ENCODE measurements at places on chromosomes 1 and 21. TPM values are rescaled to one million over a fixed set of nuclear protein-coding genes. Genes with fewer than 3 reads are reported as not detected.

The FH gene
- 66.0 TPM for total RNA-seq

DNA sequence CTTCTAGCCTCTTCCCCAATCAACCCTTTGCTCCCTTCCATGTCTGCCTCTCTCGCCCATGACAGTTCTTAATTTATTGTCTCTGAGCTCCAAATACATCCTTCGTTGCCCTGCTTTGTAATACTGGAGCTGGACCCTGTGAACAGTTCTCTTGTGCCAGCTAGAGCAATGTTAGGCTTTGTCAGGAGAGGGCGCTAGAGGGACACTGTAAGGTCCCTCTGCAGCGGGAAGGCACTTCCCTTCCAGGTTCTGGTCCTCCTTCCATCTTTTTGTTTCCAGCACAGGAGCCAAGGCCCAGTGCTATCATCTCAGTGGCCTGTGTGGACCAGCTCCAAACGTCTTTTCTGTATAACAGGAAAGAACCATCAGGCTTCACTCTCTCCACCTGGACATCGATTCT lies 95.9 kb downstream of the PTPRU start:
- no peak for DNase-seq

GRCh38 chr1:62693123-62693522 lies 4.9 kb upstream of the DOCK7 start:
- no peak for DNase-seq

DNA sequence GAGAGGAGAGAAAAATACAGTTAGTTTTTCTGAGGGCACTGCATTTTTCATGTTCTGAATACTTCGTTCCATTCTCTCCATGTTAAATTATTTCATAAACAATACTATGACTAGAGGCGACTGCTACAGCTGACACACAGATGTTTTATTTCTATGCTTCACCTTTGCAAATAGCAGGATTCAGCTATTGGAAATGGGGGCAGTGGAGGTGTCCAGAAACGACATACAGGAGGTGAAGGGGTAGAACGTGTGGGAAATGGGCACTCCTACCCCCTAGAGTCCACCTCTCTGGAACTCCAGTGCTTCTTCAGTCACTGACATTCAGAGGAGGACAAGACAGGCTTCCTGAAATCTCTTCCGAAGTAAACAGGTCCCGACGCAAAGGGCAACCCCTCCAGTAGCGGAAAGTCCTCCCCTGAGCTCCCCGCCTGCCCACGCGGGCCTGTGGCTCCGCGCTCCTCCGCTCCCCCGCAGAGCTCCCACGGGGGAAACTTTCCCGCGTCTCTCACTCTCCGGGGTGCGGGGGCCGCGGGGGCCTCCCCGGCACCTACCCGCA lies 480 bp downstream of the DPYD start:
- DNase-seq, result no peak

GRCh38 chr1:13869172-13869797 lies 169.3 kb downstream of the PRDM2 start:
- no peak for DNase-seq

The SERPINC1 gene
- total RNA-seq, result not detected

The EVA1B gene
- total RNA-seq, result 49.4 TPM

GRCh38 chr1:203270448-203270847 lies 34.9 kb upstream of the BTG2 start:
- DNase-seq, result no peak

- no peak for DNase-seq
Measured at GRCh38 chr1:63969441-63969901, 195.7 kb downstream of the ROR1 start.

- DNase-seq, result no peak
Measured at GRCh38 chr1:176884286-176884685, 280.2 kb downstream of the ASTN1 start.

The BEST4 gene
- total RNA-seq, result not detected

DNA sequence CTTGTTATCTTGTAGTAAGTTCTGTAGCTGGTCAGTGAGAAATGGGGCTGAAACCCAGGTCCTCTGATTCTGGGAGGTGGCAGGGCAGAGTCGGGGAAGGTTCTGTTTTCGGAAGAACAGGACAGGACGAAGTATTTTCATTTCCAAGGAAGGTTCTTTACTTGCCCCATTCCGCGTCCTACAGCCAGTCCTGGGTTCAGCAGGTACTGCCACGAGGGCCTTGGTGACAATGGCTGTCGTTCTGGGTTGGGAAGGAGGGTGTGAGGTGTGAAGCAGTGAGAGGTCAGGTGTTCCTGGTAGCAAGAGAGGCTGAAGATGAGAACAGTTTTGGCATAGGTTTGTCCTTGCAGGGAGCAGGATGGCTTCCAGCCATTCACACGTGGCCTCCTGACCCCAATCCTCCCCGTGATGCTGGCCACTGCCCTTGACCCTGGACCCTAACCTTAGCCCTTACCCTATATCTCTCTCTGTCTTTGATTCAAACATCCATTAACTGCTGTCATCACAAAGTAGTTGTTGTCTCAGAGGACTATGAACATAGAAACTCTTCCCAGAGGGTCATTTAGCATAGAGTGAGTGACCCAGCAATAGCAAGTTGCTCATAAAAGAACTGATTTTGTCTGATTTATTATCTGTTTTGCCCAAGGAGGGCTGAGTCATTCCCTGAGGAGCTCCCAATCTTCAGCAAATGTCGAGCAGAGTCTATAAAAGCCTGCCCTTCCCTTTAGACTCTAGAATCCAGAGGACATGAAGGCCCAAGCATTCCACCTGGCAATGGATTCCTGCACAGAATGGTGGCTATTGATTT lies 25.0 kb downstream of the VASH2 start:
- no peak for DNase-seq

GRCh38 chr1:68320349-68320748 lies 88.0 kb upstream of the WLS start:
- DNase-seq, result no peak

DNA sequence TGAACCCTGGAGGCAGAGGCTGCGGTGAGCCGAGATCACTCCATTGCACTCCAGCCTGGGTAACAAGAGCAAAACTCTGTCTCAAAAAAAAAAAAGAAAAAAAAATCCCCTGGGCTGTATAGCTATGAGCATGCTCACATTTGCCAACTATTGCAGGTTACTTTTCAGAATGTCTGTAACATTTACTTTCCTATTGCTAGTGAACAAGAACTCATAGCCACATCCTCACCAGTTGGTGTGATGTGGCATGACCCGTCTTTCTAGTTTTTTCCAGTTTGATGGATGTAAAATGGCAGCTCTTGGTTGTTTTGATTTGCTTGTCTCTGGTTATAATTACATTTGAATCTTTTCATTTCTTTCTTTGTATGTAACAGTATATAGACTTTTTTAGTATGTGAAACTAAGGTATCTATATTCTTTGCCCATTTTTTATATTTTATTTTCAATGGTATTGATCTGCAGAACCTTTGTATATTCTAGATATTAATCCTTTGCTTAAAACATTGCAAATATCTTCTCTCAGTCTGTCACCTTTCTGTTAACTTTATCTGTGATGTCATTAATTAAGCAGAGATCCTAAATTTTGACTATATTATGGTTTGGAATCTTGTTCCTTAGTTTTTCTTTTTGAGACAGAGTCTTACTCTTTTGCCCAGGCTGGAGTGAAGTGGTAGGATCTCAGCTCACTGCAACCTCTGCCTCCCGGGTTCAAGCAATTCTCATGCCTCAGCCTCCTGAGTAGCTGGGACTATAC lies 11.6 kb downstream of the MED18 start:
- no peak for DNase-seq

GRCh38 chr1:60222360-60223115 lies 149.0 kb upstream of the C1orf87 start:
- DNase-seq, result no peak

The CFAP74 gene
- total RNA-seq, result not detected

DNA sequence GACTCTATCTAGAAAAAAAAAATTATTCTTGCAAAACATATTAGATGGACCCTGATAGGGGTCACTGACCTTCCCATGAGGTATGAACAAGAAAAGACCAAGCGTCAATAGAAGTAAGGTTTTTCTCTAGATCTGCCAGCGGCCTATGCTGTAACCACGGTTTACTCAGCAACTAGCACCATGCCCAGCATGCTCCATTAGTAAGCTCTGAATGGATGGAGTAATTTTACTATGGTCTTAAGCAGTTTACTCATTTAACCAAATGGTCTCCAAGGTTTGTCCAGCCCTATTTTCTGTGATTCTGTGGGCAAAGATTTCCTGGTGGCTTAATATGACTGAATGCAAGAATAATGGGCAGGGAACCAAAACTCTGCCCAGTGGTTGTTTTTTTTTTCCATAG lies 113.9 kb downstream of the ADSS2 start:
- no peak for DNase-seq

The SH3D21 gene
- total RNA-seq, result 0.26 TPM

The RGS13 gene
- total RNA-seq, result not detected

GRCh38 chr1:246169019-246169418 lies 338.1 kb downstream of the SMYD3 start:
- DNase-seq, result no peak

The HMGCL gene
- 50.0 TPM for total RNA-seq

The WNT9A gene
- 7.5 TPM for total RNA-seq

- DNase-seq, result no peak
Measured at GRCh38 chr1:207248544-207249198, 72.8 kb upstream of the CD55 start.

- no peak for DNase-seq
Measured at GRCh38 chr21:22981819-22982218, 1983.6 kb downstream of the NCAM2 start.

DNA sequence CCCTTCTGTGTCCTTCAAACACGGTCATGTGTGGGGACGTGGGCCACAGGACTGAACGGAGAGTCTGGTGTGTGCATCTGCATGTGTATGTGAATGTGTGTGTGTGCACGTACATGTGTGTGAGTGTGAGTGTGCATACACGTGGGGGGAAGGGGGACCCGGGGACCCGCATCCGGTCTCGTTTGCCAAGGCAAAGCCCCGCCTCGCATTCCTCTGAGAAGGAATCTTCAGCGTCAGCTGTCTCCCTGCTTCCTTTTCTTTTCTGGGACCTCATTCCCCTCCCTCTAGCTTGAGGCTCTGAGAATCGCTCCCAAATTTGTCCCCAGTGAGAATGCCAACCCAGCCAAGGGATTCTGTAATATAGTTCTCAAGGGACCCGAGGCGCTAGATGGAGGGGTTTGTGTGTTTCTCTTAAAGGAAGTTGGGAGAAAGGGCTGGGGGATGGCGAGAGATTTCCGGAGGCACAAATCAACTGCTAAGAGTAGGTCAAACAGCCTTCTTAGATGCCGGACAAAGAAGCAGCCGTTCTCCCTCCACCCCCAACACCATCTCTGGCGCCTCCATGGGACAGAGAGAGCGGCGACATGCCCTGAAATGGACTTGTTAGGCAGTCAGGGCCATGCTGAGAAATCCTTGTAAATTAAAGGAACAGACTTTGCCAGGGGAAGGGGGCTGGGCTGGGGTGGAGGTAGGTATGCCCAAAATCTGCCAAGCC lies 6.6 kb downstream of the IFFO2 start:
- DNase-seq, result no peak

GRCh38 chr1:162904579-162904978 lies 43.6 kb upstream of the CCDC190 start:
- DNase-seq, result no peak

The COL16A1 gene
- total RNA-seq, result 35.1 TPM

- peak; percentile 85 for DNase-seq
Measured at GRCh38 chr1:90713741-90714509, 3.2 kb downstream of the BARHL2 start.

The ARHGEF10L gene
- total RNA-seq, result 93.0 TPM

The TNFSF4 gene
- 3.8 TPM for total RNA-seq

GRCh38 chr1:76302711-76303339 lies 228.3 kb downstream of the ST6GALNAC3 start:
- DNase-seq, result no peak

The NTMT2 gene
- not detected for total RNA-seq

The CGN gene
- 0.50 TPM for total RNA-seq

- no peak for DNase-seq
Measured at GRCh38 chr1:145878724-145879123, 6.9 kb downstream of the ANKRD35 start.

DNA sequence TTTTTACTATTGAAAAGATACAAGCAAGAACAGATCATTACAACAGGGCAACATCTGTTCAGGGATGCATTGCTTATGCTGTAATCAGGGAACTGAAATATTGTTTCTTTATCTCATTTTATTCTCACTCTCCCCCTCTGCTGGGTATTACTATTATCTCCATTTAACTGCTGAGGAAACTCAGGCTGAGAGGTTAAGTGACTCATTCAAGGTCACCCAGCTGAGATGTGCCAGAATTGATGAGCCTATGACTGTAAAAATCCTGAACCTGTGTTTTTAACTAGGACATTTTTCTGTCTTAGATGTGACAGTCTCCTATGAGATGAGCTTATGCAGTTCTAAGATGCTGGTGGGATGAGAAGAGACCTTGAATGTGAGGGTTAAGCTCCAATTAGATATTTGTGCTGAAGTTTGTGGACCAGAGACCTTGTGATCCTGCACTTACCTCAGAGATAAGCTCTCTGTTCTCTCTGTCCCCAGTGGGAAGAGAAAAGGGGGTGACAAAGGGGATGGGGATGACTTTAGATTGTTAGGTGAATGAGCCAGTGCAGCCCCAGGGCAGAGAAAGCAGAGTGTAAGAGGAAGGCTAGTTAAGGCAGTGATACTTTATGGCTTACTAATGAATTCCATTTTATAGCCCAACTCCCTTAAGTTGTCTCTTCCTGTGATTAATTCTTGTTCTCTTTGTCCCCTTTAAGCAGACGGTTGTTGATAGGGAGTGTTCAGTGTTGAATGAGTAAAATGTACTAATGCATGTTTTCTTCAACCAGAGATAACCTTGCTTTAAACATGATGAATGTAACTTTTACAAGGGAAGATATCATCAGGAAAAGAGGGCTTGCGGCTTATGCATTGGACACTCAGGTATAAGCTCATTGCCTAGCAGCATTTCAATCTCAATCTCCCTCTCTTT lies 111.4 kb downstream of the HLX start:
- DNase-seq, result no peak

The ERG gene
- 11.8 TPM for total RNA-seq

The AKR7A2 gene
- total RNA-seq, result 68.2 TPM

GRCh38 chr1:226220473-226221189 lies 2.8 kb upstream of the MIXL1 start:
- no peak for DNase-seq

GRCh38 chr21:46056450-46056903 lies 41.4 kb upstream of the COL6A2 start:
- DNase-seq, result peak; percentile 95

DNA sequence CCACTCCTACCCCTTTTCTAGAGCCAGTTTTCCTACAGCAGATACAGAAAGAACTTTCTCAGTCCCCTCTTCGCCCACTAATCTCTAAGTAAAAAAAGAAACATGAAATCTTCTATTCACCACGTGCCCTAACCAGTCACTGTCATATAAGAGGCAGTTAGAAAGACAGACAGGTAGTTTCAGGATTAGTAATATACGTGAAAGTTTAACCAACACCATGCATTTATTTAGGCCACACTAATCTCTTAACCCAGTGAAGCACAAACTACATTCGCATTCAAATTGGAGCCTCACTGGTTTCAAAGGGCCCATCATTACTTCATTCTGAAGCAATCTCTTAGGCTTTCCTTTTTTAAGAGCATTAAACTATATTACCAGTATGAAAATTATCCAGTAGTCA lies 10.1 kb downstream of the GPATCH2 start:
- no peak for DNase-seq

DNA sequence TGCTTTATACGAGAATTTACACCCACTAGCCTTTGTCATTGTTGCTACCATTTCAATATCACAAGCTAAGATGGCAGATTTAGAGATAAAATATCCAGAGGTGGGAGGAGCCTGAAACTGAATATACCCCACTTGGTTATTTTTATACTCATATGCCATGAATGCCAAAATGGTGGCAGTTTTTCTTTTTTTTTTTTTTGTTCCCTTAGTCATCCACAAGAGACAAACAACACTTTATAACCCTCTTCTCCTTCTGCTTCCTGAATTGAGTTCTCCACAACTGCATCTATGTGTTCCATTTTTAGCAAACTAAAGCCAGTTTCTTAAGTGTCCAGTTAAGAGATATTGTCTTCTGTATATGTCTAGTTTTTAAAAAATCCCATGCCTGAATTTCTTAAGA lies 558.4 kb downstream of the LMO4 start:
- DNase-seq, result no peak

Data from esophagus muscularis mucosa (tissue), 4 donors.